ENCODE measurements at places on chromosomes 12 and 14.

DNA sequence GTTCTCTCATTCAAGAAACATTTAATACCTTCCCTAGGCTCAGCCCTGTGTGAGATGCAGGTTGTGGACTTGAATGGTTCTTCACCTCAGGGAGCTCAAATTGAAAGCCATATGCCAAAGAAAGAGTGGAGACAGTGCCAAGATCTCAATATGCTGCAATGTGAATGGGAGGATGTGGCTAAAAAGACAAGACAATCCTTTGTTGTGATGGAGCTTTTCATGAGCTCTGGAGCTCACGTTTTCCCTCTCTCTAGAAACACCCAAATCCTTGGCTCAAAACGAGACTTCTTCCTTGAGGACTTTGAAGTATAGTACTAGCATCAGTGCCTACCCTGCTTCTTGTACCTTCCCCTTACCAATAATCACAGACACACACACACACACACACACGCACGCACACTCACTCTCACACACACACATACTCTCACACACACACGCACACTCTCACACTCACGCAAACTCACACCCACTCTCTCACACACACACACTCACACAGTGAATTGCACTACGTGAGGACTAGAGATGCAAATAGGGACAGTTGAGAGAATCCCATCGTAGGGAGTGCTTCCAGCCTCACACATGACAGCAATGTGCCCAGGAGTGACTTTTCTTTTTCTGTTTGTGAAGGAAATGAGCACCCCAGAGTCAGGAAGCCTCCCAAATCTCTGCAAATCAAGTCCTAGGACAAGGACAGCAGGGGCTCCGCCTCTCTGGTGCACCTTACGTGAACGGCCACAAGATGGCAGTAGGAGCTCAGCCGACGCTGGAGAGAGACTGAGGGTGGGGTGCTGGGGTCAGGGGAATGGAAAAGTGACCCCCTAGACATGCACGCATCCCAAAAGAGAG lies 231.4 kb downstream of the PCNX1 start:
- DNase-seq = peak; percentile 76

- DNase-seq = peak; percentile 52
Observed at GRCh38 chr14:55160989-55161388, 30.4 kb downstream of the DLGAP5 start.

DNA sequence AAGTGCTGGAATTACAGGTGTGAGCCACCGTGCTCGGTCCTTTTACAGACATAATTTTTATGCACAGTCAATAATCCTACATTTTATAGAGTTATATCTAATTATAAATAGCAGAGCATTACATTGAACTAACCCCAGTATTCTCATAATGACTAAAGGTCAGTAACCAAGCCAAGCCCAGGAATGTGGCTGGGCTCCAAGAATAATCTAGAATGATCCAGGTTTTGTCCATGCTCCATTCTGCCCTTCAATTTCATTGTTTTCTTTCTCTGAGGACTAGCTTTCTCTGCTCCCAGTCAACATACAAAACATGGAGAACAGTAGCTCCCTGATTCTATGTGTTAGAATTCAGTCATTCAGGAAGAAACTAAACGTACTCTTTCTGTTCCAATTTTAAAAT lies 92.1 kb upstream of the KRR1 start:
- no peak for DNase-seq

DNA sequence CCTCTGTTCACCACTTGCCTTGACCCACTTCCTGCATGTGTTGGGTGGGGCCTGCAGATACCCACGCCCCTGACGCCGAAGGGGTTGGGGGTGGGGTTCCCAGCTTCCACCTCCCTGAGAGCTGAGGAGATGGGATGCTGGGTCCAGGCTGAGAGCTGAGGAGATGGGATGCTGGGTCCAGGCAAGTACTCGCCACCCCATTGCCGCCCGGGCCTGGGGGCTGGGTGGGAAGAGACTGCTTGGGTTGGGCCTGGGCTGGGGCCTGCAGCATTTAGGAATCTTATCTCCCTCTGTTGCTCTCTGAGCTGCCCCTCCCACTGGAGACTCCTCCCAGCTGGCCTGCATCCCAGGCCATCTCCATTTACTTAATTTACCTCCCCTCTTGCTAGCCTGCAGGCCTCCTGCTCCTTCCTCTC lies 17.4 kb downstream of the TEAD4 start:
- no peak for DNase-seq

DNA sequence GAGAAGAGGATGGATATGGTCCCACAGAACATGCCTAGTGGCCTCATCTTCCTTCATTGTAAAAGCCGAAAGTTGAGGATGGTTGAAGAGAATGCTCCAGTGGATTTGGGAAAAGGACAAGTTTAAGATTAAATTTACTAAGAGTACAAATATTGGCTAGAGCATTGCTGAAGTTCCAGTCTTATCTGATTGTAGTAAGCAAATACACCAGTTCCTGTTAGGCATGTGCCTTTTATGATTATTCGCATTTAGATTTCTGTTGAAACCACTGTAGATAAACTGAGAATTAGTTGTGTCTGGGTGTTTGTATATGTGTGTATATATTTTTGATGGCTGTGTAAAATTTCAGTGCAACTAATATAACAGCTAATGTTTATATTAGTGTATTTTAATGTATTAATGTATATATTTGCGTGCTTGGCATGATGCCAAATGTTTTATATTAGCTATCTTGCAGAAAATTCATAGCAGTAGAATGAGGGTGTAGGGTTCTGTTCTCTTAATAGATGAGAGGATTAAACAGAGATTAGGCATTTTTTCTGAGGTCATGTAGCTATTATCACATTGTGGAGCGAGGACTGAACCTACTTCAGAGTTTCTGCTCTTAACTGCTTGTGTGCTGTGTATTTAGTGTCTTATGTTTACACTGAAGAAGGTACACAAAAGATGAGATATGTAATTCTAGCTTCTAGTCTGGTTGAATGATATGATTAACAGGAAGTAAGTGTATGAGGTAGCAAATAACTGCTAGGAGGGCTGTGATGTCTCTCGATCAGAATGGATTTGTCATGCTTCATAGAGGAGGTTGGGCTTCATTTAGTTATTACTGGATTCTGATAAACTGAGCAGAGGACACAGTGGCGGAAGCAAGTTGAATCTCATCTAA lies 21.1 kb downstream of the FKBP3 start:
- no peak for DNase-seq

- DNase-seq = no peak
Observed at GRCh38 chr12:119306593-119306992, 27.9 kb upstream of the CCDC60 start.

DNA sequence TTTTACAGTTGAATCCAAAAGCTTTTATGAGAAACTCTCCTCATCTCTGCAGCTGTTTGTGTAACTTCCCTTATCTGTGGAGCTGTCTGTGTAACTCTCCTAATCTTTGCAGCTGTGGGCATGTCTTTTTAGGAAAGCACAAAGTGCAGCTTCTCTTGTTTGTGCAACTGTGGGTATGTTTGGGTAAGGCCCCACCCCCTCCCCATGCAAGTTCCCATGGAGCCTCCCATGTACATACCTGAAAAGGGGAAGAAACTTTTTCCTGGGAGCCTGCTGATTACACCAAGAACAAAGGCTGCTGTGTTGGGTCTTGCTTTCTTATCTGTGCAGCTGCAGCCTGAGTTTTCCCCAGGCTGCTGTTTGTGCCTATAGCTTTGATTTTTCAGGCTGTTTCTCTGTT lies 42.7 kb upstream of the CDKN3 start:
- DNase-seq = no peak

GRCh38 chr14:95290871-95291431 lies 28.8 kb downstream of the CLMN start:
- peak; percentile 92 for DNase-seq

GRCh38 chr12:80593766-80594165 lies 113.7 kb upstream of the MYF6 start:
- DNase-seq = no peak

GRCh38 chr14:94174604-94175010 lies 485 bp downstream of the PPP4R4 start:
- no peak for DNase-seq

DNA sequence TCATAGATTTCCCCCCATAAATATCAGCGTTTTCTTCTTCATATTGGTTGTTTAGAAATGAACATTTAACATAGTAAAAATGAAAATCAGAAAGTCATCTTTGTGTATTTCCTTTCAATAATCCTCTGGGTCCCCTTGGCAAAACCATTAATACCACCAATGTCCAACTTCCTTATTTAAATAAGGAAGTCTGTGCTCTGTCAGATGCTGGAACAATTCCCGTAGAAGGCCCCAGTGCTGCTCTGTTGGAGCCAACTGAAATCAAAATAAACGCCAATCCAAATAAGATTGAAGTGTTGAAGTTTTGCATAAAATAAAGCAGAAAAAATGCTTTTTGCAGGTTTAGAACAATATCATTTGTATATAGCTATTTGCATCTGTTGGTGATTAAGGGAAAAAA lies 93.1 kb downstream of the PPM1H start:
- peak; percentile 42 for DNase-seq

DNA sequence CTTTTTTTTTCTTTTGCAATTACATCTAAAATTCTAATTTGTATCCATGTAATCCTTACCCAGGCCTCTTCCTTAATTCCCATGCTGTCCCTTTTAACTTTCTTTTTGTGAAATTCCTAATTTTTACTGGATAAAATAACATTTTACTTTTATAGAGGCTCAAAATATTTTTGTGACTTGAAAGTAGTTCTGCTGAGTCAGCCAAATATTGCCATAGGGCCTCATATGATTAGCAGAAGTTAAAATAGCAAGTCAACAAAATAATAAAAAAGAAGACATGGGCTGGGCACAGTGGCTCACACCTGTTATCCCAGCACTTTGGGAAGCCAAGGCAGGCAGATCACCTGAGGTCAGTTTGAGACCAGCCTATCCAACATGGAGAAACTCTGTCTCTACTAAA lies 2.0 kb downstream of the C3AR1 start:
- no peak for DNase-seq

Measured in tongue (tissue), 3 donors.